ENCODE measurements at places on chromosomes 7 and 10. TPM values are rescaled to one million over a fixed set of nuclear protein-coding genes. Genes with fewer than 3 reads are reported as not detected.
A peak's percentile ranks its signal among the peaks of the same experiment; 100 is the strongest.

- no peak for DNase-seq
These were observed 617.9 kb upstream of the PHF14 start for GRCh38 chr7:10355816-10356215.

The NPFFR1 gene
- polyA plus RNA-seq: 0.11 TPM

DNA sequence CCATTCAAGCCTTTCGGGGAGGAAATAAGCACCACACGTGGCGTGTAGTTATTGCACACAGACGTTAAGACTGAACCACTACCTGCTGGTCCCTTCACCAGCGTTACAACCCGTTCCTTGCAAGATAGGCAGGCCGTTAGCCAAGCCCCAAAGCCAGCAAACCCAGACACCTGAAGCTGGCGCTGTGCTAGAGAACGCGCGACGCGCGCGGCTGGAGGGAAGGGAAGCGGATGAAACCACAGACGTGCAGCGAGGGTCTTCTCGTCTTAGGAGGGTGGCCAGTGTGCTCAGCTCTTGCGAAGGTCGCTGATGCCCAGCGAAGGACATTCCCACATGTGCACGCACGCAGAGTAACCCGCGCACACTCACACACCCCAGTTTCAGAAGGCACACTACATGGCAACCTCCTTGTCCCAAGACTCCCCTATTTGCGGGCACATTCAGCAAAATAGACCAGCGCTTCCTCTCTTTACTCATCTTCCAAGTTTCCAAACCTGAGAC, 980 bp downstream of the TMEM26 start:
- DNase-seq: no peak

- no peak for DNase-seq
These were observed 39.0 kb downstream of the SEM1 start for GRCh38 chr7:96670338-96671289.

DNA sequence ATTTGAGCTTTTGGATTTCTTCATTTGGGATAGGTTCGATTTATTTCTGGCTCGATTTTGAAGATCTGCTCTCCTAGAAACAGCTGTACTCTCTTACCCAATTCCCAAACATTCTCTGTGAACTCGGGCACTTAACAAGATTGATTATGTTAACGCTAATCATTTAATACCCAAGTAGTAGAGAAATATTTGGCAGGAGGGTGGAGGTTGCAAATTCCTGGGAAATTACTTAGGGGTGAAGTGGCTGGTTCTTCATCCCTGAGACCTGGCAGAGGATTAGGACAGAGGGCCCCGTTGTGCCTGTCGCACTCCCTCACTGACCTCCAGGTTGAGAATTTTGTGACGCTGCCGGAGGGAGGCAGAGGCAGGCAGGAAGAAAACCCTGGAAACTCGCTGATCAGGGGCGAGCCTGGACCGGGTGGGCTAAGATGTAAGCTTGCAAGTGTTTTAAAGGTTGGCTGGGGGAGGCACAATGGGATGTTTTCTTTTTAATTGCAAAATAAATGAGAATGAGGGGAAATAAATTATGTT, 182.6 kb downstream of the TCF7L2 start:
- DNase-seq: peak; percentile 32

DNA sequence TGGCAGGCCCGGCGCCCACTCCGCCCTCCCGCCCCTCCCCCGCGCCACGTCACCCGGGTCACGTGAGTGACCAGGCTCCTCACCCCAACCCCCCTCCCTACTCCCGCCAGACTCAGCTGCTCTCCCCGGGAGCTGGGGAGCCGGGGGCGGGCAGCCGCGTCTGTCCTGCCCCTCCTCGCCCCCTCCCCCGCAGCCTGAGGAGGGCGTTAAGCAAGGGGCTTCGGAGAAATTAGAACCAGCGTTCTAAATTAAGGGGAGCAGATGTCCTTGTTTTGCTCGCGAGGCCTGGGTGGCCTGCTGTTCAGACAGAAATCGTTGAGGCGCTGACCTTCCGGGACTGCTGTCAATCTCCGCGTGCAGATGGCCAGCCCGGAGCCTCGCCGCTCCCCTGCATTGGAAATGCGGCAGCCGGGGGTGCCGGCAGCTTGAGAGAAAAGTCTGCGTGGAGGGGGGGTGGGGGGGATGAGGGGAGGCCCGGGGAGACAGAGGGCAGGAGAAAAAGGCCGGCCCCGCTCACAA, 102.2 kb upstream of the ZNF438 start:
- peak; percentile 91 for DNase-seq

GRCh38 chr7:99451936-99452335, 13.2 kb downstream of the CPSF4 start:
- DNase-seq: no peak

DNA sequence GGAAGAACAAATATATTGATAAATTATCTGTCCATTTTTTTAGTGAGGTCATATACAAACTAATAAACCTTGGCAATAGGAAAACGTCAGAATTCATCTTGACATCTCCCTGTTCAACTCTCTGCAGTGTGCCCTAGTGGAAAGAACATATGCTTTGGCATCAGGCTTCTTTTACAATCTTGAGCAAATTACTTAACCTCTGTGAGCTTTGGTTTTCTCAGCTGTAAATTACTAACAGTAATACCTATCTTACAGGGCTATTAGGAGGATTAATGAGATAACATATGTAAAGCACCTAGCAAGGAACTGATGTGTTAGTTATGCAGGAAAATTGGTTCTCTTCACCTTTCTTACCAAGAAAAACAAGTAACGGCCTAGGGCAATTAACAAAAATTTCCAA, 161.8 kb downstream of the PHTF2 start:
- DNase-seq: no peak

The TUBB8 gene
- not detected for polyA plus RNA-seq

- DNase-seq: no peak
These were observed 30.2 kb upstream of the CARD11 start for GRCh38 chr7:3073763-3074458.

DNA sequence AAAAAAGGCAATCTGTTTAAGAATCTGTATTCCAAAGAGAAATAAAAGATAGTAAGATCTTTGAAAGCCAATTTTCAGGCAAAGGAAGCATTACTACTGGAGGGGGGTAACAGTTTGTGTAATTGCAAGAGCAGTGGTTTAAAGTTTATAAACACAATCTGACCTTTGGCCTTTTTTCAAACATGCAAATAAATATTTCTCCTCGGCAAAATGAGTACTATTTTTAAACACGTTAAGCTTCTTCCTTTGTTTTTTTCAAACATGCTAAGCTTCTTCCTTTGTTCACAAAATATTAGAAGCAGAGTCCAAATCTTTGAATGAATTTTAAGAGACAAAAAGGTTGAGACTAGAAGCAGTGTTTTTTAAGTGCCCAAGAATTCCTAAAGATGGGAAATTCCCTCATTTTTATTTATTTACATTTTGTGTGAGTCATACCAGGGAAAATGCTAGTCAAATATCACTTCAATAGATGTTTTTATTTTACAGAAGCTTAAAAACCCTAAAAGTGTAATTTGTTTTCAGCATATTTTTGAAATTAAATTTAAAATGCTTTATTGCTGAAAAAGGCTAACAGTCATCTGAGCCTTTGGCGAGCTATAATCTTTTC, 229.3 kb downstream of the GPR37 start:
- DNase-seq: no peak

- DNase-seq: peak; percentile 94
These were observed at the start of gene DDX21 for GRCh38 chr10:68955832-68956532. DDX21 (plus strand) TSS chr10:68956170; CDS start chr10:68956226, 56 bp downstream.

- no peak for DNase-seq
These were observed 55.2 kb upstream of the RPA3 start for GRCh38 chr7:7773334-7774309.

The CASP7 gene
- 10.9 TPM for polyA plus RNA-seq

The EBLN1 gene
- polyA plus RNA-seq: not detected

GRCh38 chr10:111698711-111699110, 484.9 kb downstream of the GPAM start:
- DNase-seq: no peak

GRCh38 chr7:6443372-6443941, 4.3 kb downstream of the DAGLB start:
- no peak for DNase-seq

The FAM25G gene
- not detected for polyA plus RNA-seq

The CADPS2 gene
- polyA plus RNA-seq: 3.3 TPM

DNA sequence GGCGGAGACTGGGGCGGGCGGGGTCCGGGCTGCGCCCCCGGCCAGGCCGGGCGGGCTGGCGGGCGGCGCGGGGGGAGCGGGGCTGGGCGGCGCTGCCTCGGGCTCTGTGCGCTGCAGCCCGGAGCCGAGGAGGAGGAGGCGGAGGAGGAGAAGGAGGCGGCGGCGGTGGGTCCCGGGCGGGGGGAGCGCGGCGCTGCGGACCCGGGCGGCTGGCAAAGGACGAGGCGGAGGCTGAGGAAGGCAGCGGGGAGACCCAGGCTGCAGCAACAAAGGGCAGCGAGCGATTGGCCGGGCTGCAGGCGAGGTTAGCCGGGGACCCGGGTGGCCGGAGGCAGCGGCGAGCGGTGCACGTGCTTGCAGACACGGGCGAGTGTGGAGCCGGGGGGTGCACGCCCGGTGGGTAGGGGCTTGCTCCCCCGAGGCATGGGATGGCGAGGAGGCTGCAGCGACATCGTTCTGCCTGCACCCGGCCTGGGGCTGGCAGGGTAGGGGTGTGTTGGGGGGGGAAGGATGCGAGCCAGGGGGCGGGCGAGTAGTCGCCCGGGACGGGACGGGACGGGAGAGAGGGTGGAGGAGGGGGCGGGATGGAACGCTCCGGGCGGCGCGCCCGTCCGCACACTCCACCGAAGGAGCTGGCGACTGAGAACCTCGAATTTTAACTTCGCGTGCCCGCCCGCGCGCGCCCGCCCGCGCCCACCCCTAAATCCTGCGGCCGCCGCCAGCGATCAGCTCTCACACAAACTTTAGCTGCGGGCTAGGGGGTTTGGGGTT, 844 bp upstream of the KAT6B start:
- no peak for DNase-seq

DNA sequence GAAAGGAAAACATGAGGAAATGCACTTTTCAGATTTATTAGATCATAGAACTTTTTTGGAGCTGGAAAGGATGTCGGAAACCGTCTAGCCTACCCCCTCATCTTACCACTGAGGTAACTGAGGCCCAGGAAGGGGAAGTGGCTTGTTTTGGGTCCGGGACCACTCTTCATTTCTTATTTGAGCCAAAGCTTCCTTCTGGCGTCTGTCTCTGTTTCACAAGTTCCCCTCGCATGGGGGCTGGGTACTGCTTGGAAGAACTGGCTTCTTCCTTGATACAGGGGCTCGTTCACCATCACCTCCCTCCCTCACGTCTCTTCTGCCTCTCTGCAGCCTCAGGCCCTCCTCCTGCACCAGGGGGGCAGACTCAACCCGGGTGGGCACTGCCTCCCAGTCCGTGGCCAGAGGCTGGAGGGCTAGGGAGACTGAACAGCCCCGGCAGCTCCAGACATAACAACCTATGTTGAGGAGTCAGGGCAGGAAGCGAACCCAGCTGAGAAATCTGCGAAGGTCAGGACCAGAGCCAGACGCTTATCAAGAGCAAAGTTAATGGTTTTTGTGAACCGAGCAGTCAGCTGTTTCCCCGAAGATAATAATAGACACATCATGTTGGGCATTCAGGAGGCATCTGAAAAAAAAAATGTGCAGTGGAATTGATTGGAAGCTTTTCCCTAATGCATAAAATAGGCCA, 12.9 kb downstream of the HTRA1 start:
- DNase-seq: no peak

The WNT8B gene
- polyA plus RNA-seq: not detected

GRCh38 chr10:103637927-103638557, 144.5 kb downstream of the NEURL1 start:
- DNase-seq: peak; percentile 87

The MINDY3 gene
- 29.0 TPM for polyA plus RNA-seq

GRCh38 chr7:117837841-117838240, 35.4 kb downstream of the CTTNBP2 start:
- DNase-seq: no peak

DNA sequence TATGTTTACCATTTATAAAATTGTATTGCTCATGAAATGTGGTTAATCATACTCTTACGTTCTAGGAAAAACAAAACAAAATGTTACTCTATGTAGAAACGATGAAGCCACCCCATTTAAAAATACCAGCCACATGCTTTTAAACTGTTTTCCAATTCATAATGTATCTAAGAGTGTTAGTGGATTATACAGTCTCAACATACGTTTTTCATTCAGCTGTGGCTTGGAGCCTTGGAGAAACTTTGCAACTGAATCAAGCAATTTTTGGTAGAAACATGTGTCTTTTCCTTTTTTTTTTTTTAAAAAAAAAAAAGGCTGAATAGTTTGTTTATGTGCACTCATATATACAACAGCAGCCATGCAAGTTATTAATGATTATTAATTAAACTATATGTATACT, 378.0 kb upstream of the SEMA3D start:
- peak; percentile 26 for DNase-seq

DNA sequence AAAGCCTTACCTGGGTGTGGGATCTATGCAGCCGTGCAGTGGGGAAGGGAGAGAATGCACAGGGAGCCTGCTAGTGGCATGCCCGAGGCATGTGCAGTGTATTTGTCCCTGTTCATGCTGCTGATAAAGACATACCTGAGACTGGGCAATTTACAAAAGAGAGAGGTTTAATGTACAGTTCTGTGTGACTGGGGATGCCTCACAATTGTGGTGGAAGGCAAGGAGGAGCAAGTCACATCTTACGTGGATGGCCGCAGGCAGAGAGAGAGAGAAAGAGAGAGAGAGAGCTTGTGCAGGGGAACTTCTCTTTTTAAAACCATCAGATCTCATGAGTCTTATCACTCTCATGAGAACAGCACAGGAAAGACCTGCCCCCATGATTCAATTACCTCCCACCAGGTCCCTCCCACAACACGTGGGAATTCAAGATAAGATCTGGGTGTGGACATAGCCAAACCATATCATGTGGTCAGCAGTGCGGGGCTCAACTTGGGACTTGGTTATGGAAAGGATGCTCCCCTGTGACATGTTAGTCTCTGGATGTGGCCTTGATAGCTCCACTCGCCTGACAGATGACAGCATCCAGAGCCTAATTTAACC, 128.9 kb downstream of the DOCK1 start:
- no peak for DNase-seq

The AGAP9 gene
- polyA plus RNA-seq: 0.50 TPM

The CAMK2B gene
- 9.9 TPM for polyA plus RNA-seq

Data from muscle of arm (tissue), 14 donors.